ENCODE measurements at places on chromosomes 13 and 19.

GRCh38 chr13:44637581-44637980 is 61.5 kb upstream of the TSC22D1 start:
- DNase-seq = no peak

DNA sequence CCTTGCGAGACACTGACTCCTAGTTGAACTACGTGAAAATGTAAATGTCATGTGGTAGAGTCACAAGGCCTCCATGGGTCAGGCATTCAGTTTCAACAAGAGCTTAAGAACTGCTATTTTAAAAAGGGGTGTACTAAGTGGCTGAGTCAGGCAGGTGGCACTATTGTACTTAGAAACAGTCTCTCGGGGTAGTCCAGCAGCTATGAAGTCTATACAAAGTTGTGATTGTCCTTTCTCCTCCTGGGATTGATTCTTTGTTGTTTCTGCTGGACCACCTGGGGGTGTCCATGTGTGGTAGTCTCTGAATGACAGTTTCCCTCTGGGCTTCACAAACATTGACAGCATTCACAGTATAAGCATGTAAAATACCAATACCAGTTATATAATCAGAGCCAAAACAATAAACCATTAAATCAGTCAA is 33.0 kb downstream of the UGGT2 start:
- peak; percentile 51 for DNase-seq

DNA sequence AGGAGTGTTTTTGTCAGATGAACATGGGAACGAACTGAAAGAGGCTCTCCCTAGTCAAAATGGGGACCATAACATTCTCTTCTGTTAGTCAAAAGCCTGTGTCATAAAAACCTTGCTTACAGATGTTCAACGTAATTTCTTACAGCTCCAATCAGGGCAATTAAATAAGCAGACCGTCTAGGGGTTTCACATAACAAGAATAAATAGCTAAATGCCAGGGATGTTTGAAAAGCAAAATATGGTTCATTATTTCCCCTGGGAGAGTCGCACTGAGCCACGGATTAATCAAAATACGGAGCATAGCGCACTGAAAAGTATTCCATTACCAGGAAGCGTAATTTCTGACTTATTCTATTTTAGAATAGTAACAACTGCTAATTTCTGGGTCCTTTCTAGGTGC is 63.7 kb upstream of the MRI1 start:
- DNase-seq = no peak

DNA sequence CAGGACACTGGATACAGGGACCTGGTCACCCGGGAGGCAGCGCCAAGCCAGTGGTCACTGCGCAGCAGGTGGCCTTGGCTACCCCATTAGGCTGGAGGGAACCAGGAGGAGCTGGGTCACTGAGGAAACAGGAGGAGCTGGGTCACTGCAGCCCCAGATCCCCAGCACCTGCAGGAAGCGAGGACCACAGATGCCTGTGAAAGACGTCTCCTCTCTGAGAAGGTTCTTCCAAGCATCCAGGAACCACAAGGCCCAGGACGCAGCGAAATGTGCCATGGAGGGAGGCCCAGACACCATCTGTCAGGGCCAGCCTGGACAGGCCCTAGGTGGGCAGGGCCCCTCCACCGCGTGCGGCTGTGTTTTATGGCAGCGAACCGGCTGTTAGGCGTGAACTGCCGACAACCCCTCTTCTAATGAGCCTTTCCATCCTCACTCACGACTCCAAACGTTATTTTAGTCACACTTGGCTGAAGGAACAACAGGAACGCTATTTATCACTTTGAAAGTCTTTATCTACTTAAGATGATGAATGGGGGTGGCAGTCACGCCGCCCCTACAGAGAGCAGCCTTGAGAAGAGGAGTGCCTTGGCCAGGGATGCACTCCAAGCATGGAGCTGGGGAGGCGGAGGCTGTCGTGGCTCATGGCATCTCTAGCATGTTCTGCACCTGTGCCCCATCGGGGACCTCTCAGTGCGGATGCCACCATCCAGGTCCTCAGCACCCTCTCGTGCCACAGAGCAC is 53.3 kb downstream of the CEBPG start:
- DNase-seq = no peak

DNA sequence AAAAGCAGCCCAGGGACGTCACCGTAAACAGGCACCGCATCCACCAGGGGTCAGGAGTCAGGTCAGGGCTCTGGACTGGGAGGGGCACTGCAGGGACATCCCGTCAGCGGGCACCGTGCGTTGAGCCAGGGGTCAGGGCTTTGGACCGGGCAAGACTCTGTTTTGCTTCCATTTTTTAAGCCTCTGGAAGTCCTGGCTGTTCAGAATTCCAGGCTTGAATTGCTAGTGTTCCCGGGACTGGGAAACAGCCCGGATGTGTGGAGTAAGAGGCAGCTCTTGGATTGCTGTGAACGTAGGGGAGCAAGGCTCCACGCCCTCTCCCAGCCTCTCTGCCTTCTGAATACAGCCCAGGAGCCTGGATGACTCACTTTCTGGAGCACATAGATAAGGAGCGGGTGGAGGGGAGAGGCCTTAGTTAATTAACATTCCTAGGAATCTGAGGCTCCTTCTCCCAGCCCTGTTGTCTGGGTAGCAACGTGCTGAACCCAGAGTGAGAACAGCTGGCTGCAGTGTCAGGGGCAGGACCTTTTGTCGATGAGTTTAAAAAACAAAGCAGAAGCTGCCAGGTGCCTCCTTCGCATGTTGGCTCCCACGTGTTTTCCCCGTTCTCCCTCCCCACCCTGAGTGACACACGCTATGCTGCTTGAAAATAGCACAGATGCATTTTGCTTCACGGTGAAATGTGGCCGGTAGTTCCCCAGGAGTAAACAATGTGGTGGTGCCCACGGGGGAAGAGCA is 21.9 kb downstream of the ATP11A start:
- peak; percentile 21 for DNase-seq

DNA sequence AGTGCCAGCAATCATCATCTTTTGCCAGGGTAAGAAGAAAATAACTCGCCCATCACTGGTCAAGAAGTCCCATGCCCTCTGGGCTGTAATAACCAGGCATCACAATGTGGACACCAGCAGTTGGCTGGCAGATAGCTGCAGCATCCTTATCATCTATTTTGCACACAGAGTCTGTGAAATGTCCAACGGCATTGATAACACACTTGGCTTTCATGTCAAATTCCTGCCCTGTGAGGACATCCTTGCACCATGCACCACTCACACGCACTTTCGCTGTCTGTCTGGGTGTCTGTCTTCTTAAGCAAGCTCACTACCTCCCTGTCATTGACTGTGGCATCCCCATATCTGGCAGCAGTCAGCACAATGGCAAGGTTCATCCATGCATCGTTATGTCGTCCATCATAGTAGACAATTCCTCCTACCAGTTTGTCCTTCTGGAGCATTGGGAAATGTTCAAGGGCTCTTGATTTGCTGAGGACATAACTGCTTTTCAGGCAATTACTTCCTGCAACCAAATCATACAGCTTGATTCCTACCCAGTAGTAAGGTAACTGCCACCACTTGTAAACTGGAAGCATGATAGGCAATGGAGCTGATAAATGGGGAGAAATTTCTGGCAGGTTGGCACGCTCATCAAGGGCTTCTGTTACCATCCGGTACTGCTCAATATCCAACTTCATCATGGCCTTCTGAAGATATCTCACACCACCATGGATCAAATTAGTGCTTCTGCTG is 6.8 kb upstream of the ZSCAN5A start:
- DNase-seq = no peak

DNA sequence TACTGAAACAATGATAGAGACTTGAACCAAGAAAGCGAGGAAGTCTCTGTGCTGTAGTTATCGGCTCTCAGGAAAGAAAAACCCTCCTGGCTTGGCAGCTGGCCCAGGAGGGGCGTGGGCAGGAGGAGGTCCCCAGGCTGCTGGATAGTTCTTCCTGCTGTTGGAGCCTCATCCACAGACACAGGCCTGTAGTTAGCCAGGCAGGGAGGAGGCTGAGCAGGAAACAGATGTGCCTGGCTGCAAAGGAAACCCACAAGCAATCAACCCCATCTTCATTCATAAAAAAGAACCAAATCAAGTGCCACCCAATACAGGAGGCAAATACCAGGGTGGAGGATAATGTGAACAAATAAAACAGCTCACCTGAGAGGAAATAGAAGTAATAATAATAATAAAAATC is 86.2 kb downstream of the IRS2 start:
- peak; percentile 72 for DNase-seq

- no peak for DNase-seq
Measured at GRCh38 chr13:30570691-30571090, 47.0 kb upstream of the USPL1 start.

DNA sequence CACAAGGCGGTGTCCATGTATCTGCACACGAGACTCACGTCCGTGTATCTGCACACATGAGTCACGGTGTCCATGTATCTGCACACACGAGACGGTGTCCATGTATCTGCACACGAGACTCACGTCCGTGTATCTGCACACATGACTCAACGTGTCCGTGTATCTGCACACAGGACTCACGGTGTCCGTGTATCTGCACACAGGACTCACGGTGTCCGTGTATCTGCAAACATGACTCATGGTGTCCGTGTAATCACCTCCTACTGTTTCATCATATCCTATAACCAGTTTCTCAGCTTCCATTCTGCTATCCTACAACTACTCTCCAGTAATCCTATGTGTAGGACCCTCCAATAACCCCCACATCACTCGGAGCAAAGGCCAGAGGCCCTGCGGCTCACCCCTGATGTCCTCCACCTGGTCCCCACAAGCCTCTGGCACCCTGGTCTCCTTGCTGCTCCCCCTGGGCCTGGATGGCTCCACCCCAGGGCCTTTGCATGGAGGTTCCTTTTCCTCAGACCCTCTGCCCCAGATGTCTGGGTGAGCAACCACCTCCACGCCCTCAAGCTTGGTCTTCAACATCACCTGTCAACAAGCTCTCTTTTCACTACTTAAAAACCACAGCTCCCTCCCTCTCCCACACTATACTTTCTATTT is 2.5 kb upstream of the TMEM255B start:
- DNase-seq = no peak

DNA sequence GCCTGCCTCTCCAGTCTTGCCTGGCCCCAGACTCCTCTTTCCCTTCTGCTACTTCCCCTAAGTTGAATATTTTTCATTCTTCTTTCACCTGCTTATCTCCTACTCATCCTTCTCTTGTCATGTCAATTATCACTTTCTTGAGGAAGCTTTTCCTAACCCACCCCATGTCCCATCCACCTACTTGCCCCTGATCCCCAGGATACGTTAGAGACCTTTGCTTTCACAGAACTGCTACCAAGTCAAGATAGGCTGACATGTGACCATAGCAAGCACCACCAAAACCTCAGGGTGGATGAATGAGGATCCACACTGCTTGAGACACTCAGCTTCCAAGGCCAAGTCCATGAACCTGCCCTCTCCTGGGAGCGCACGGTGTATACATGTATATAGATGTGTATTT is 131.5 kb downstream of the DNAJC15 start:
- no peak for DNase-seq

- no peak for DNase-seq
Measured at GRCh38 chr13:44157606-44158005, 216.0 kb upstream of the SERP2 start.

GRCh38 chr19:28023064-28023463 is 1189.9 kb downstream of the UQCRFS1 start:
- no peak for DNase-seq

- no peak for DNase-seq
Measured at GRCh38 chr13:91523116-91523515, 124.7 kb downstream of the GPC5 start.

DNA sequence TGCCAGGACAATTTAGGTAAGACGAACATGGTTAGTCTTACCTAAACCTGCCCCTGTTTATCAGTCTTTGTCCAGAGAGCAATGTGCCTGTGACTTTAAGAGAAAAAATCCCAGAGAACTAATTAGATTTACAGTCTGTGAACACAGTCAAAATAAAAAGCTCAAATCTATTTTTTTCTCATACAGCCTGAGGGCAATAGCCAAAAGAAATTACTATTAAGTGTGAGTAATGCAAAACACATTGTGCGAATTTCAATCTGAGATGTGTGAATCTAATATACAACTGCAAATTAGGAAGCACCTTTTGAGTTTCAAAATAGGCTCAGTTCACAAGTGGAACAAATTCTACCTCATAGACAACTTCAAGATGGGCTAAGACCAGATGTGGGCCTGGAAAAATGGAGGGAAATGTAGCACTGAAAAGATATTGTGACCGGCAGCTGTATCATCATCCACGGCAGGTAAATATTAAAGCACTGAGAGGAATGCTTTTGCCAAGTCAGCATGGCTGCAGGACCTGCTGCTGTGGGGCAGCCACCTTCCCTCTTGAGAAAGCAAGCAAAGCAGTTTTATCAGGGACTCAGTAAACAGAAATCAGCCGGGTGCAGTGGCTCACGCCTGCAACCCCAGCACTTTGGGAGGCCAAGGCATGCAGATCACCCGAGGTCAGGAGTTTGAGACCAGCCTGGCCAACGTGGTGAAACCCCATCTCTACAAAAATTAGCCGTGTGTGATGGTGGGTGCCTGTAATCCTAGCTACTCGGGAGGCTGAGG is 114.8 kb downstream of the KATNAL1 start:
- peak; percentile 31 for DNase-seq

GRCh38 chr13:24984134-24984533 is 111.8 kb upstream of the PABPC3 start:
- DNase-seq = no peak

- DNase-seq = peak; percentile 87
Measured at GRCh38 chr13:109673477-109673876, 112.9 kb downstream of the IRS2 start.

- no peak for DNase-seq
Measured at GRCh38 chr19:42571116-42571515, 23.6 kb downstream of the CEACAM8 start.

DNA sequence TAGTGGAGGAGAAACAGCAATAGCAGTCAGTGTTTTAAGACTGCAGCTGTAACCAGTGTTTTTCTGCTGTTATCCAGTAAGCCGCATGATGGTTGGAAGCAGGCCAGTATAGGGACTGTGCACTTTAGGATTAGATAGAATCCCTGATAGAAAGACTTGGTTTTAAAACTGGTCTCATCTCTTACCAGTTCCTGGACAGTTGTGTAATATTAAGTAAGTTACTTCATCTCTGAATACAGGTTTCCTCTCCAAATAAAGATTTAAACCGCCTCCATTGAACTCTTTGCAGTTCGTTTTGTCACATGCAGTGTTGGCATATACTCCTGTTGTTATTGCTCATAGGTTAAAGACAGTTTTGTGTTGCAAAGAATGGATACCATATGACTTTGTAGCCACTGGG is 25.6 kb downstream of the URI1 start:
- no peak for DNase-seq
